ENCODE measurements at places on chromosomes 16 and 17.

DNA sequence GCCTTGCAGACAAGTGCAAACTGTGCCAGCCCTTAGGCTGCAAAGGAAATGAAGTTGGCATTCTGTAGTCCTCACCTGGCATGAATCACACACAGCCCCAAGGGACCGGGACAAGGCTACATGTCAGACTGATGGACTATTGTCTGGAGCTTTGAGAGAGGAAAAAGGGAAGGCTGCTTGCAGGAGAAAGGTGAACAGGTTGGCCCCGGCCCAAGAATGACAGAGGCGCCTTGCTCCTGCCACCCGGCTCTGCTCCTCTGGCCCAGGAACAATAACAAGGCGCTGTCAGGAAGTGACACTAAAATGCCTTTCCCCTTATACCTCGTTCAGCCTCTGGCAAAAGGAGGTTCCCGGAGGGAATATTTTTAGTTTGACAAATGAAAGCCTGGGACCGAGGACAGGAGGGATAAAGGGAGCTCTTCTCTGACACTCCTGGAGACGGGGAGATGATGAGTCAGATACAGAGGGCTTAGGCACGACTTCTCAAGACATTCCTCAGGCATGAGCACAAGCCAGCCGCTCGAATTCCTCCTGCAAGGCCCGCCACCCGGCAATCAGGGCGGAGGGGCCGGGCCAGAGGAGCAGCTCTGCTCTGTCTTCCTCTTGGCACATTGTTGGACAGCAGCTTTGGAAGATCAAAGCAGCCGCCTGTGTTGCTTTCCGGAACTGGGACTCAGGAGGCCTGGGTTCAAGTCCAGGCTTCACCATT is 105.8 kb downstream of the NOG start:
- no peaks in the 10 kb centered on the region for H3K27me3 ChIP-seq
- peaks cover 24% of the 10 kb centered on the region for H3K4me1 ChIP-seq
- no peaks in the 10 kb centered on the region for H3K36me3 ChIP-seq

DNA sequence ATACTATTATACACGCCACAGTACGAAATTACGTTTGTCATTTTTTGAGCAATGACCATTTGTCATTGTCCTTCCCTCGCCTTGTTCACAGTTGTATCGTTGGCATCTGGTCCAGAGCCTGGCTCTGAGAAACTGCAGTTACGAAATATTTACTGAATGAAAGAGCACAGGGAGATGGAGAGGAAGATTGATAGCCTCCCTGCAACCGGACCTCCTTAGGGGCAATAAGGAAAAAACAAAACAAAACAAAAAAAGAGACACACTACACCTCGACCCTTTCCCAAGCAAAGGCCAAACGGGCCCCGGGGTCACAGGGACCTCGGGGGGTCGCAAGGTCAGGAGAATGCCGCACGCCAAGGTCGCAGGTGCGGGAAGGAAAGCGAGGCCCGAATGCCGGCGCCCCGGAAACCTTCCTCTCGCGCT is 857 bp downstream of the GOT2 start:
- H3K4me1 ChIP-seq, result no peaks in the 10 kb centered on the region
- no peaks in the 10 kb centered on the region for H3K27me3 ChIP-seq
- H3K4me3 ChIP-seq, result peak overlapping the region; percentile 75
- peak overlapping the region; percentile 77 for H3K27ac ChIP-seq
- H3K36me3 ChIP-seq, result peaks cover 5% of the 10 kb centered on the region
- DNase-seq, result no peak

DNA sequence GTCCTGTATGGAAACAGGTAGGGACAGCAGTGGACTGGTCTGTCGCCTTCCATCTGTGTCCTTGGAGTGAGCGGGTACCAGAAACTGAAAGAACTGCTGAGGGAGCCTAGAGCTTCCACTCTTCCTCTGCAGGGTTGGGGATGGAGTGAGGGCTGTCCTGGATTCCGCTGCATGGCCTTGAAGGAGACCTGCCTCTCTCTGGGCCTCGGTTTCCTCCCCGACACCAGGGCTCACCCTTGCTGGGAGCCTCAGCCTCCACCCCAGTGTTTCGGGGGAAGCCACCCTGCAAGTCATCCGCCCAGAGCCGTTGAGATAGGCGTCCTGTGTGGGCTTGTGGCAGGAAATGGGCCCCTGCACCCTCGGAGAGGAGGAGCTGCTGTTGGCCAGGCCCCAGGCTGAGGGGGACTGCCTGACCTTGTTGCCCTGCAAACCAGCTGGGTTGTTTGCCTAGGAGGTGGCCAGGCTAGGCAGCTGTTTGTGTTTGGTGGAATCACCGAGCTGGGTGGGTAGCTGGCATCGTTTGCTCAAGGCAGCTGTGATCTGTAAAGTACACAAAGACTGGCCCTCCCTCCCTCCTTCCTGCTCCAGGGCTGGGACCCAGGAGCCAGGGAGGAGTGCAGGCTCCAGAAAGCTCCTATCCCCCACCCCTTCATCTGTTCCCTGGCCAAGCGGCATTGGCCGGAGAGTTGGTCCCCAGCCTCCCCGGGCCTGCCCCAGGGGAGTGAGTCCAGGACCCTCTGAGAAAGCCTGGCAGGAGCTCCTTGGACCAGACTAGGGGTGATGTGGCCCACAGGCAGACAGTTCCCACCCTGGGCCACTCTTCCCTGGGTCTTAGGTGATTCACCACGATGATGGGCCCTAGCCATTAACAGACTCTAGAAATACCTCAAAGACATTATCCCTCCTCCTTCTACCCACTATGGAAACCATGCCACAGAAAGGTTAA is 1.3 kb downstream of the RAB37 start:
- no peak for DNase-seq
- H3K27me3 ChIP-seq, result 0 out of 2 replicates have a peak, but pooled peaks cover 3% of the 10 kb centered on the region
- no peak overlapping the region for H3K27ac ChIP-seq
- H3K4me1 ChIP-seq, result peaks cover 7% of the 10 kb centered on the region
- no peaks in the 10 kb centered on the region for H3K36me3 ChIP-seq

DNA sequence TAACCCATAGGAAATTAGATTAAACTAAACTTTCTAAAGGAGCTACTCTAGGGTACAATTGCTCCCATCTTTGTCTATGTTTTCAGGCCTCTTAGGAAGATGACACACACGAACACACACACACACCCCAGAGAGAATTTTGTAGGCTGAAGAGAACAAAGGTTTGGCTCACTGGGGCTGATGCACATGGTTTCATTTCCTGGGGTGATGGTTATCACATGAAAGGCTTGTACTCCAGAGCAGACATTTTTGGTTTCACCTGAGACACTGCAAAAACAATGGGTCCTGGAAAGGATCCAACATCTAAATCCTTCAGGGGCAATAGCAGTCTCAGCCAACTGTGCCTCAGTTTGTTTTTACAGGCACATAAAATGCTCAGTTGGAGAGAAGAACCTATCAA is 62.8 kb downstream of the GRB7 start:
- DNase-seq, result no peak
- H3K4me3 ChIP-seq, result no peak overlapping the region
- H3K4me1 ChIP-seq, result no peaks in the 10 kb centered on the region
- H3K27ac ChIP-seq, result no peak overlapping the region
- peaks cover 9% of the 10 kb centered on the region for H3K27me3 ChIP-seq

- no peak overlapping the region for H3K27ac ChIP-seq
- H3K27me3 ChIP-seq, result no peaks in the 10 kb centered on the region
- DNase-seq, result no peak
- no peaks in the 10 kb centered on the region for H3K4me1 ChIP-seq
- no peak overlapping the region for H3K4me3 ChIP-seq
Observed at GRCh38 chr17:62084585-62084984, 19.5 kb upstream of the MED13 start.

- no peaks in the 10 kb centered on the region for H3K36me3 ChIP-seq
- H3K27ac ChIP-seq, result no peak overlapping the region
- H3K4me3 ChIP-seq, result no peak overlapping the region
Observed at GRCh38 chr17:9230346-9230745, 209.0 kb downstream of the NTN1 start.

GRCh38 chr16:76970087-76970744 is 220.8 kb upstream of the MON1B start:
- DNase-seq, result peak; percentile 42
- no peaks in the 10 kb centered on the region for H3K36me3 ChIP-seq
- no peaks in the 10 kb centered on the region for H3K27me3 ChIP-seq
- no peak overlapping the region for H3K4me3 ChIP-seq
